Activated CD8-positive, alpha-beta memory T cell treated with anti-CD3 and anti-CD28 coated beads, Interleukin-2, amount 50 U/mL, for 48 hours (primary cell): ENCODE measurements at places on chromosomes 11 and 22.

GRCh38 chr11:57566905-57567514 lies 462 bp downstream of the UBE2L6 start:
- DNase-seq, result no peak

- no peak for DNase-seq
These were observed 7.3 kb upstream of the TEAD1 start for GRCh38 chr11:12666915-12667314.

- no peak for DNase-seq
These were observed 2.3 kb downstream of the SHANK3 start for GRCh38 chr22:50674606-50675552.

DNA sequence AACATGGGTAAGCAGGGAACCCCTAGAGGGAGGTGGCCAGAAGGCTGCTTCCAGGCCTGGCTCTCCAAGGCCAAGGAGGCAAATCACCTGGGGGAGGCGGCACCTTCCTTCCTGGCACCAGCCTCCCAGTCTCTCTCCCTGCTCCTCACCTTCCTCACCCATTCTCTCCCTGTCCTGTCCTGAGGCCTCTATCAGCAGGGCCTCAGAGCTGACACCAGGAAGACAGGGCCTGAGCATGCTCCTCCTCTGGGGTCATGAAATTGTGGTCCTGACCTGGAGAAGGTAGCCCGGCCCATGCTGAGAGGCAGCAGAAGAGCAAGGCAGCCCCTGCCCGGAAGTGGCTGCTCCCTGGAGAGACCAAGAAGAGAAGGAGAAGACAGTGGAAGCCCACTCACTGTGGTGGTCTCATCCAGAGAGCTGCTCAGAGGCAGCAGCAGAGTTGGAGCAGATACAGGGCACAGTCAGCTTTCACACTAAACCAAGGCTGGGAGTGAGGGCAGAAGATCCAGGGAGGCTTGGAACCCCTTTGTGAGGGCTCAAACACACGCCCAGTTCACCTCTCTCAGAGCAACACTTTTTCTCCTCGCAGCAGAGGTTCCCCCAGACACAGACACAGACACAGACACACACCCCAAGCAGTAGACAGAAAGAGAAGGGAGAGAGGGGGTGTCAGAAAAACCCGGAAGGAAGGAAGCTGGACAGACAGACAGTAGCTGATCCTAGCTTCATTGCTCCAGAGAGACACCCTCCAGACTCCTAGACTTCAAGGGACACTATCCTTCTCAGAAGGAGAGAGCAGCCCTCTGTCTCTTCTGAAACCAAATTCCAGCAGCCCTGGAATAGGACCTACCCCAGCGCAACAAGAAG lies 1.8 kb downstream of the BCL9L start:
- DNase-seq, result no peak

GRCh38 chr22:40347300-40347699 lies 1.0 kb downstream of the ADSL start:
- DNase-seq, result no peak

GRCh38 chr22:41608386-41608785 lies 12.5 kb downstream of the DESI1 start:
- DNase-seq, result no peak

GRCh38 chr22:42680648-42681047 lies 31.5 kb upstream of the CYB5R3 start:
- DNase-seq, result no peak
